T follicular helper cell (primary cell): ENCODE measurements at places on chromosomes 1 and 21.
A peak's percentile ranks its signal among the peaks of the same experiment; 100 is the strongest.

GRCh38 chr1:58883037-58883887 lies 99.4 kb upstream of the JUN start:
- DNase-seq: no peak

- DNase-seq: no peak
These were observed 42.5 kb downstream of the C1orf21 start for GRCh38 chr1:184429335-184429734.

DNA sequence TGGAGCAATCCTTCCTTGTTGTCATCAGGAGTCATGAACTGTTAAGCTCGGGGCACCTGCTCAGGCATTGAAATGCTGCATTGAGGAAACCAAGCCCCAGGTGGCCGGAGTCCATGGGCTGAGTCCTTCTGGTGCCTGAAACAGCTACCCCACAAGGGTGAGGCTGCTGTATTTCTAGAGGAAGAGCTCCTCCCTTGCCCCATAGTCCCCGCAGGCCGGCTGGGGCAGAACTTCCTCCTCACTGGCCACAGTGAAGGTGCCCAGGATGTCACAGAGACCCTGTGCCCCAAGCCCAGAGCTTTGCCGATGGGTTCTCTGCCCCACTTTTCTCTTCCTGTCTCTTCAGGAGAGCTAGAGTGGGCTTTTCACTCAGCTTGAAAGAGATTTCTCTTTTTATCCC lies 80.8 kb upstream of the GCLM start:
- no peak for DNase-seq

DNA sequence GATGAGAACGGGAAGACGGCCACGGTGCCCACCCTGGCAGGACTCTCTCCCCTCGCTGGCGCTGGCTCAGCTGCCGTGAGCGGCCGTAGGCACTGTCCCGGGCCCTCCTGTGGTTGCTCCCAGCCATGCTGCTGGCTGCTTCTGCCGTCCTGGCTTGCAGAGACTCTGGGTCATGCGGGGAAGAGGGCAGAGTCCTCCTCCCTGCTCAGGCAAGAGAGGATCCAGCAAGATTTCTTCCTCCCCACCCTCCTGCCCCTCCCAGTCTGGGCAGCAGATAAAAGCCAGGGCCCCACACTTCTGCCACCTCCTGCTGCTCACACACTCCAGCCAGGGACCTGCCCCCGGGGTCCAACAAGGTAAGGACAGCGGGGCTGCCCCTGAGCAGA lies 60.1 kb downstream of the AGPAT3 start:
- DNase-seq: no peak

GRCh38 chr1:169121146-169121923 lies 14.8 kb downstream of the ATP1B1 start:
- no peak for DNase-seq

DNA sequence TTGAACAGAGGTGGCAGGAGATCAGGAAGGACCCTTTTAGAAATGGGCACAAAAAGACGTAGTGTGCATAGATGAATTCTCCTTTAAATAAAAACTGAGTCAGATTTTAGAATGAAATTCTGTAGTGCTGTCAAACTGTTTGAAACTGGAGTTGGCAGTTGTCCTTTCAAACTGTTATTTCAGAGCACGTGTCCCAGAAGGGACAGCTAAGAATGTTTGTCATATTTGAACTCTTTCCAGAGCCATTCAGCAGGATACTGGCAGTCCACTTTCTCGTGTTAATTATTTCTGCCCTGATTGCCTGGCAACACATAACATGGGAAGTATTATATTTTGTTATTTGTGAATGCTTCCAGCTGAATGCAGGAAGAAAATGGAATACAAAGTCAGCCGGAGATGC lies 212.3 kb upstream of the DPYD start:
- DNase-seq: no peak

DNA sequence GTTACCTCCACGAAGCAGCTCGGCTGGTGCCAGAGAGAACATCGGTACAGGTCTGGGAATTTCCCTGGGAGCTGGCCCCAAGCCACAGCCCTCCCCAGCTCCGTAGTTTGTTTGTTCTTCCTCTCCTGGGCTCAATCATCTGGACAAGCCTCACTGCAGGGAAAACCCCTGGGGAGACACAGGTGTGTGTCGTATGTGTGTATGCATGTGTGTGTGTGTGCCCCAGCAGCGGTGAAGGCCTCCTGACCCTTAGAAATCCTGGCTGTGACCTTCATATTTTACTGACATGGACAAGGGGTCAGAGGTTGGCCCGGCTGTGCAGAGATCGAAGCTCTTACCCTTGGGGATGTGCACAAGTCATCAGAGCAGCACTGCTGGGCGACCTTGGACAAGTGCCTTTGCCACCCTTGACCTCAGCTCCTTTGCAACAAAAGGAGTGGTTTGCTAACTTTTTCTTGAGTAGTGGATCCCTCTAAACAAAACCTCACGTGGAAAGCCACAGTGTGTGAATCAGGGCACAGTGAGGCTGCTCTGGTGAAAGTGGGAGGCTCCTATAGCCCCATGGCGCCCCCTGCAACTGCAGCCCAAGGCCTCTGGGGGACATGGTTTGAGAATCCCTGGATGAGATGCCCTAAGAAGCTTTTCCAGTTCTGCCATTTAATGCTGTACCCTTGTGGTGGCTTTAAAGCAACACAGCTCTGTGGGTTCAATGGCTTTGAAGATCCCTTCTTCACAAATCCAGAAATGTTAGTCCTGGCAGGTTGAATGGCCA lies 12.3 kb upstream of the IL22RA1 start:
- no peak for DNase-seq

GRCh38 chr1:235635938-235636662 lies 13.5 kb downstream of the GNG4 start:
- DNase-seq: no peak

DNA sequence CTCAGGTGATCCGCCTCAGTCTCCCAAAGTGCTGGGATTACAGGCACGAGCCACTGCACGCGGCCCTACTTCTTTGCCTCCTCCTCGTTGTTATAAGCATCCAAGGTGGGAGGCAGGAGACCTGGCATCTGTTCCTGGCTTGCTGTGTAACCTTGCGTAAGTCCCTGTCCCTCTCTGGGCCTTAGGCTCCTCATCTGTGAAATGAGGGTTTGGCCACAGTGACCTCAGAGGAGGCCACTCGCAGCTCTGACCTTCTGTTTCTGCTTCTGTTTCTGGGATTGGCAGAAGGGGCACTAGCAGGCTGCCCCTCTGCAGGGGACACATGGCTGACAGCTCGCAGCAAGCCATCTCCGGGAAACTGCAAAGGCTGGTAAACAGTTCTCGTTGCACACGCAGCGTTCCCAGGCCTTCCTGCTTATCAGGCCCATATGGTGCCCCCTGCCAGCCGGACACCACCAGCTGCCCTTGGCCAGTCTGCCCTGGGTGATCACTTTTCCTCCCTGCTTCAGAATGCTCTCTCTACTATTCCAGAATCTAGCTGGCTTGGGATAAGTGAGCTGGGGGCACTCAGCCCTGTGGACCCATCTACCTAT lies 2.6 kb upstream of the LDLRAP1 start:
- no peak for DNase-seq

DNA sequence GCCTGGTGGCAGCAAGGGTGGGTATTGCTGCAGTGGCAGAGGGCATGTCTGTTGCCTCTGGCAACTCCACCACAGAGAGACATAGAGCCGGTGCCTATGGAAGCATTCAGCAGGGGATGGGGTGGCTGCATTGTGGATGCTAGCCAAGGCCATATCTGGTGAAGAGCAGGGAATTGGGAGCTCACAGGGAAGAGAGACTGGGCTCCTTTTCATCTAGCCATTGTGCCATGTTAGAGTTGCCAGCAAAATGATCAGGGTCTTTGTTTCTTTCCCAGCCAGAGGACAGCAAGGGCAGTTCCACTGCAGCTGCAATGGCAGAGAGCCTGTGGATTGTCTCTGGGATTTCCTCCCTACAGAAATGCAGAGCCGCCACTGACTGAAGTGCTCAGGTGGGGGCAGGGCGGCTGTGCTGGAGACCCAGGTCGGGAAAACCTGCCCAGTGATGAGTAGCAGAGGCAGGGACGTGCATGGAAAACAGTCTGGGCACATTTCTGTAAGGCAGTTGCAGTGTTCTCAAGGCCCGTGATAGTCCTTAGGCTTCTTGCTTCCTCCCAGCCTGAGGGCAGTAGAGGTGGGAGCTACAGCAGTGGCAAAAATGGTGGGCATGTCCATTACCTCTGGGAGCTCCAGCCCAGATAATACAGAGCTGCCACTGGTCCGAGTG lies 40.2 kb upstream of the CYP4X1 start:
- no peak for DNase-seq

GRCh38 chr21:28426545-28426944 lies 566.1 kb downstream of the LTN1 start:
- DNase-seq: no peak

GRCh38 chr1:113507552-113508214 lies 117.4 kb downstream of the MAGI3 start:
- DNase-seq: no peak

DNA sequence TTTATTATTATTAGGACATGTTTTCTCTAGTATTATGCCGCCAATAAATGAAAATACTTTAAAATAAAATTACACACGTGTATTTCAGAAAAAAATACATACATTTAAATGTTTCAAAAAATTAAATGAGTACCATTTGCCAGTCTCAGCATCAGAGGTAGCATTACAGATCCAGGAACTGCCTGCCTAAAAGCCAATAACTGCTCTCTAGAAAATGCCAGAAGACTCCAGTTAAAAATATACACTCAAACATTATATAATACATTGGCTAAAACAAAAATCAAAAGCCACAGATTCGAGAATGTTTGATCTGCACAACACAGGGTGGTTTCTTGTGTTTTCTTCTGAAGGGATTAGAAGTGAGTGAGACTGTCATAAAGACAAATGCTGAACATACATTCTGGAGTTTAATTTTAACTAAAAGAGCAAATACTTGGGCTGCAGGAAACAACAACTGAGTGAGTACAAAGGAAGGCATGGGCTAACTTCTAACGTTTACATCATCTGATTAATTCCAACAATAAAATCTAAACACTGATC lies 105.5 kb downstream of the RERE start:
- no peak for DNase-seq

GRCh38 chr1:113899111-113899510 lies 5.5 kb downstream of the AP4B1 start:
- DNase-seq: no peak

GRCh38 chr1:185087746-185088145 lies 42.4 kb downstream of the RNF2 start:
- DNase-seq: no peak

- no peak for DNase-seq
These were observed 398.3 kb downstream of the SEC16B start for GRCh38 chr1:177571485-177572076.

- DNase-seq: no peak
These were observed 905 bp downstream of the LIX1L start for GRCh38 chr1:145956781-145957442.

DNA sequence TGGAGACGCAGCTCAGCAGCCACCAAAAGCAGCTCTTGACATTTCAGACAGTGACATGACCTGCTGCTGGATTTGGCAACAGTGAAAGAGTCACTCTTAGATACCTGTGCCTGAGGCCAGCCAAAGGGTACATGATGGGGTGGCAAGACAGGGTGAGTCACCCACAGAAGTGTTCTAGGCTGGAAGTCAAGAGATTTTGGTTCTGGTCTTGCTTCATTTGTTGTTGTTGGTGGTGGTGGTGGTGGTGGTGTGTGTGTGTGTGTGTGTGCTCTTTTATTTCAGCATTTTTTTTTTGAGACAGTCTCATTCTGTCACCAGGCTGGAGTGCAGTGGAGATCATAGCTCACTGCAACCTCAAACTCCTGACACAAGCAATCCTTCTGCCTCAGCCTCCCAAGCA lies 25.8 kb downstream of the SHISAL2A start:
- no peak for DNase-seq

DNA sequence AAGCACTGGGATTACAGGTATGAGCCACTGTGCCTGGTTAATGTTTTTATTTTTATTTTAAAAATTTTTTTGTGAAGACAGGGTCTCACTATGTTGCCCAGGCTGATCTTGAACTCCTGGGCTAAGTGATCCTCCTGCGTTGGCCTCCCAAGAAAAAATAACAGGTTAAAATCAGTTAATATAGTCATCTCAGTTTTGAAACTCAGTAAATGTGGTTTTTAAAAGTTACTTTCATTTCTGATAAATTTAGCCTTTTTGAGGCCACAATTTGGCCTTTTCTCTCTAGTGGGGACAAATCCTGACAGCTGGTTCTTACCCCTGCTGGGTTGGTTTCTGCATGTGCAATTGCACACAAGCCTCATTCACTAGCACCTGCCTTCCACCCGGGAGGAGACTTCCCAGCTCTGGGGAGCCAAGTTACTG lies 13.3 kb downstream of the PMF1 start:
- no peak for DNase-seq

DNA sequence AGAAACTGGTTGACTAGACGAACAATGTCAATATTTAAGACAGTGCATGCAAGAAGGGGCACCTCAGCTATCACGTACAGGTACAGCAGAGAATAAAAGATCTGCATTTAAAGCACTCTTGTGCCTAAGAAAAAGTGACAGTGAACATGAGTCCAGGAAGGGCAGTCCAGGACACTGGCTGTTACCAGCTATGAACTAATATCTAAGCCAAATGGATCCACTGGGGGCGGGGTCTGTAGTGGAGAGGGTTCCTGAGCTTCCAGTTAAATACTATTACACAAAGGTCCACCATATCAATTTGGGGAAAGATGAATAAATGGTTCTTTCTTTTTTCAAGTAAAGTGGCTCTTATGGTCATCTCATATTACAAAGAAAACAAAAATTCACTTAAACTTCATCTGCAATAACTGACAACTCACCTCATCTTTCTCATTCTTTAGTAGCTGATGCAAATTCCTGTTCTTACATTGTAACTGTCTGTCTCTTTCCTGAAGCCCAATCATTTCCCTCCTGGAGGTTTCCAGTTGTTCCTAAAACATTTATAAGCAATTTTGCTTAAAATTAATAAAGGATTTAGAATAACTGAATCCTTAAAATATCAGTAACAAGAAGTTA lies 24.5 kb downstream of the SSX2IP start:
- no peak for DNase-seq

DNA sequence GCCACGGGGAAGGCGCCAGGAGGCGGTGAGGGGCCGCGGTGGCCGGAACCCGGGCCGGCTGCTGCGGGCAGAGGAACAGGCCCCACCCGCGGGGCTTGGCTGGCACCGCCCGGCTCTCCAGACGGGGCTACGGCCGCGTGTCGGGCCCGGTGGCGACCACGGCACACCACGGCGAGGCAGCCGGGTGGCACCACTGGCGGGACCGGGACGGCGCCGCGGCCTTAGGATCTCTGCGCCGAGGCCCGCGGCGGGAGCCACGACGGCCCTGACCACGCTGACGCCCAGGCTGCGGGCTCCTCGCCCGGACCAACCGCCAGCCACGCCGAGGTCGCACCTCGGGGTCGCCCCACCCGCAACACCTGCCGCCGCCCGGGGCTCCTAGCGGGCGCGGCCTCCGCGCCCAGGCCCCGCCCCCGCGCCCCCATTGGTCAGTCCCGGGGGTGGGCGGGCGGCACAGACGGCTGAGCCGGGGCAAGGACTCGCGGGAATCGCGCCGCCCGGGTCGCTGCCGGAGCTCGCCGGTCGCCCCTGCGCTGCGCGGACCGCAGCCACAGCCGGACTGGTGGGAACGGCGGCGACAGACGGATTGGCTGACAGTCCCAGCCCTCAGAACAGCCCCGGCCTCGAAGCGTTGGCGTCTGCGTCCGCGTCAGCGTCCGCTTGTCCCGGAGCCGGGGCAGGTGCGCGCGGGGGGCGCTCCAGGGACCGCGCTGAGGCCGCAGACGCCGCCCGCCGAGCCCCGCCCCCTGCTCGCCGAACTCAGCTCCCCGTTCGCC lies at the start of gene BMP8A:
Gene BMP8A (plus strand): TSS at position 491 of the 776 bp plus-strand sequence. CDS start 356 bp downstream, outside the sequence.
- peak; percentile 66 for DNase-seq
